A549 treated with dexamethasone at 1 μM for 4 hours (cell line): ENCODE measurements at places on chromosomes 6 and 20. TPM values are rescaled to one million over a fixed set of nuclear protein-coding genes. Genes with fewer than 3 reads are reported as not detected.

HCRTR2 gene
- not detected in 5 replicates for total RNA-seq

LIN28B gene
- total RNA-seq: 1.2 to 1.7 TPM (median 1.4 TPM) in 5 replicates

PTCRA gene
- not detected in 5 replicates for total RNA-seq

GPR31 gene
- total RNA-seq: not detected in 5 replicates

HLA-DOB gene
- total RNA-seq: 0.08 to 0.21 TPM (median 0.09 TPM) in 3 of 5 replicates, not detected in the others

HLA-DMB gene
- 1.4 to 1.9 TPM (median 1.7 TPM) in 5 replicates for total RNA-seq

RGS19 gene
- total RNA-seq: 34.0 to 48.8 TPM (median 43.6 TPM) in 5 replicates

TRAM2 gene
- 33.5 to 44.9 TPM (median 41.2 TPM) in 5 replicates for total RNA-seq

CTNNBL1 gene
- 61.4 to 73.2 TPM (median 68.1 TPM) in 5 replicates for total RNA-seq

PXDC1 gene
- total RNA-seq: 16.2 to 21.3 TPM (median 17.6 TPM) in 5 replicates

COL9A3 gene
- total RNA-seq: 0.41 to 0.74 TPM (median 0.60 TPM) in 5 replicates

ELOVL4 gene
- 1.4 to 1.8 TPM (median 1.6 TPM) in 5 replicates for total RNA-seq

MAK gene
- total RNA-seq: 0.11 to 0.16 TPM (median 0.15 TPM) in 5 replicates

PLA2G7 gene
- total RNA-seq: not detected in 5 replicates

OR2H1 gene
- not detected in 5 replicates for total RNA-seq

RGS17 gene
- total RNA-seq: 4.2 to 7.3 TPM (median 6.5 TPM) in 5 replicates

SLC35F1 gene
- total RNA-seq: 0.02 TPM in 2 of 5 replicates, not detected in the others

TAPBP gene
- total RNA-seq: 33.4 to 52.9 TPM (median 47.7 TPM) in 5 replicates

HLA-DPA1 gene
- 0.09 to 0.11 TPM in 2 of 5 replicates, not detected in the others for total RNA-seq

TRAPPC3L gene
- not detected in 5 replicates for total RNA-seq

SIM1 gene
- not detected in 5 replicates for total RNA-seq

SLC22A16 gene
- not detected in 5 replicates for total RNA-seq

MUC21 gene
- 0.02 TPM in 1 of 5 replicates, not detected in the others for total RNA-seq

TRDN gene
- not detected in 5 replicates for total RNA-seq

VSX1 gene
- 0.69 to 1.3 TPM (median 0.88 TPM) in 5 replicates for total RNA-seq

C20orf96 gene
- 9.5 to 10.7 TPM (median 10.1 TPM) in 5 replicates for total RNA-seq

PAK5 gene
- total RNA-seq: not detected in 5 replicates

PREX1 gene
- 9.9 to 16.9 TPM (median 15.7 TPM) in 5 replicates for total RNA-seq

FRMD1 gene
- total RNA-seq: 0.01 to 0.05 TPM (median 0.02 TPM) in 3 of 5 replicates, not detected in the others

ANKRD6 gene
- 1.3 to 2.1 TPM (median 1.8 TPM) in 5 replicates for total RNA-seq

GFOD1 gene
- 1.4 to 2.0 TPM (median 1.7 TPM) in 5 replicates for total RNA-seq

EFHC1 gene
- 8.9 to 11.3 TPM (median 10.9 TPM) in 5 replicates for total RNA-seq

PRDM13 gene
- 0.71 to 1.1 TPM (median 1.0 TPM) in 5 replicates for total RNA-seq

ADGB gene
- not detected in 5 replicates for total RNA-seq

GRM1 gene
- 0.03 to 0.04 TPM in 2 of 5 replicates, not detected in the others for total RNA-seq

SNPH gene
- 3.1 to 4.5 TPM (median 4.2 TPM) in 5 replicates for total RNA-seq

MACROD2 gene
- total RNA-seq: 0.26 to 0.64 TPM (median 0.51 TPM) in 5 replicates

CDH26 gene
- 0.06 to 0.17 TPM (median 0.13 TPM) in 5 replicates for total RNA-seq

FOXA2 gene
- 14.2 to 21.2 TPM (median 18.8 TPM) in 5 replicates for total RNA-seq

SAPCD1 gene
- 2.1 to 3.7 TPM (median 3.5 TPM) in 5 replicates for total RNA-seq

PRICKLE4 gene
- 0.33 to 1.1 TPM (median 0.78 TPM) in 5 replicates for total RNA-seq

PPP1R3G gene
- total RNA-seq: 1.5 to 2.3 TPM (median 2.0 TPM) in 5 replicates

SKIC2 gene
- 17.5 to 26.7 TPM (median 23.7 TPM) in 5 replicates for total RNA-seq

PDE10A gene
- total RNA-seq: 21.7 to 28.7 TPM (median 24.1 TPM) in 5 replicates

GSTA3 gene
- not detected in 5 replicates for total RNA-seq

ULBP3 gene
- 2.7 to 5.5 TPM (median 5.2 TPM) in 5 replicates for total RNA-seq

SOBP gene
- total RNA-seq: 0.62 to 1.3 TPM (median 1.0 TPM) in 5 replicates

LHFPL5 gene
- 0.08 to 0.17 TPM (median 0.16 TPM) in 3 of 5 replicates, not detected in the others for total RNA-seq

CDH22 gene
- total RNA-seq: 0.04 to 0.05 TPM (median 0.04 TPM) in 3 of 5 replicates, not detected in the others

TRIM15 gene
- not detected in 5 replicates for total RNA-seq

OR2H2 gene
- not detected in 5 replicates for total RNA-seq

OR2J3 gene
- not detected in 5 replicates for total RNA-seq
